Activated CD8-positive, alpha-beta memory T cell treated with anti-CD3 and anti-CD28 coated beads, Interleukin-2, amount 50 U/mL, for 4 hours (primary cell): ENCODE measurements at places on chromosomes 6 and 20.

DNA sequence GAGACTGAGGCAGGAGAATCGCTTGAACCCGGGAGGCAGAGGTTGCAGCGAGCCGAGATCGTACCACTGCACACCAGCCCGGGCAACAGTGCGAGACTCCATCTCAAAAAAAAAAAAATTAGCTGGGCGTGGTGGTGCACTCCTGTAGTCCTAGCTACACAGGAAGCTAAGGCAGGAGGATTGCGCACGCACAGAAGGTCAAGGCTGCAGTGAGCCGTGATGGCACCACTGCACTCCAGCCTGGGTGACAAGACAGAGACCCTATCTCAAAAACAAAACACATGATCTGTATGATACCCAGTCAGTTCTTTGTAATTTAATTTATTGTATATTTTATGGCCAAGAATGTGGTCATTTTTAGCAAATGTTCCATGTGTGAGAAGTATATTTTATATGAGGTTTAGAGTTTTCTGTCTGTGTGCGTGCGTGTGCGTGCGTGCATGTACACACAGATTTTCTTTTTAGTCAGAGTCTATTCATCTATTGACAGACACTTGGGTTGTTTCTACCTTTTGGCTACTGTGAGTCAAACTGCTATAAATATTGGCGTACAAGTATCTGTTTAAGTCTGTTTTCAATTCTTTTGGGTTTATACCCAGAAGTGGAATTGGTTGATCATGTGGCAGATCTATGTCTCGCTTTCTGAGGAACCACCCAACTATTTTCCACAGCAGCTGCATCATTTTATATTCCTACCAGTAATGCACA, 22.2 kb upstream of the MYL9 start:
- DNase-seq: no peak

- no peak for DNase-seq
Observed at GRCh38 chr6:4649728-4650127, 126.5 kb upstream of the CDYL start.

DNA sequence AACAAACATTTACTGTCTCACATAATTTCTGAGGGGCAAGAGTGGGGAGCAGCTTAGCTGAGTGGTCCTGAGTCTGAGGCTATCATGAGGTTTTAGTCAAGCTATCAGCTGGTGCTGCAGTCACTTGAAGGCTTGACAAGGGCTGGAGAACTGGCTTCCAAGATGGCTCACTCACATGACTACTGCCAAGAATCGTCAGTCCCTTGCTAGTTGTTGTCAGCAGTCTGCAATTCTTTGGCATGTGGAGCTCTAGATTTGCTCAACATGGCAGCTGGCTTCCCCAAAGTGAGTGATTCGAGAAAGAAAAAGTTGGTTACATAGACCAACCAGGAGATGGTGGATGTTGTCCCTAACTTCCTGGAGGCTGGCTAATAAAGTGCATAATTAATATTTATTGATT, 2.8 kb upstream of the LRRC1 start:
- no peak for DNase-seq

DNA sequence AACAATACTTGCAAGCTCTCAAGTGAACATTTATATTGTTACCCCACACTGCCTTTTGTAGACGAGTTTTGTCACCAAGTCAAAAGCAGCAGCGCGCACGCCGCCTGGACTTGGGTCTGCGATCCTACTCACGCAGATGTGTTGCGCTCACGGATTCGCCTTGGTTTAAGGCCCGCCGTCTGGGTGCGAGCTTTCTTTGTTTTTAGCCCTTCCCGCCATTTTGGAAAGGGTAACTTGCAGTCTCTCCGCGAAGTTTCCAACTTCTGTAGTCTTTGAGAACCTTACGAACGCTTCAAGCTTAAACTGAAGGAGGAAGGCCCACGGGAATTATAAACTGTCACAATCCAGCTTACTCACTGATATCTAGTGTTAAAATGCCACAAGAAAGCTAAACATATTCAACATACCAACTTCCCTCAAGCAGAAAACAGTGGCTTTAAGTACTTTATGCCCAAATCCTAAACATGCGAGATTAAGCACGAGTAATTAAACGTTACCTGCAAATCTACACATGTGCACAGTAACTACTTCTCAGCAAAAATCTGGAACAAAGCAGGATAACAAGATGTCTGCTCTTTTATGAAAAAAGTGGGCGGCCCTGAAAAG, 80.4 kb upstream of the BTN3A2 start:
- peak; percentile 57 for DNase-seq

DNA sequence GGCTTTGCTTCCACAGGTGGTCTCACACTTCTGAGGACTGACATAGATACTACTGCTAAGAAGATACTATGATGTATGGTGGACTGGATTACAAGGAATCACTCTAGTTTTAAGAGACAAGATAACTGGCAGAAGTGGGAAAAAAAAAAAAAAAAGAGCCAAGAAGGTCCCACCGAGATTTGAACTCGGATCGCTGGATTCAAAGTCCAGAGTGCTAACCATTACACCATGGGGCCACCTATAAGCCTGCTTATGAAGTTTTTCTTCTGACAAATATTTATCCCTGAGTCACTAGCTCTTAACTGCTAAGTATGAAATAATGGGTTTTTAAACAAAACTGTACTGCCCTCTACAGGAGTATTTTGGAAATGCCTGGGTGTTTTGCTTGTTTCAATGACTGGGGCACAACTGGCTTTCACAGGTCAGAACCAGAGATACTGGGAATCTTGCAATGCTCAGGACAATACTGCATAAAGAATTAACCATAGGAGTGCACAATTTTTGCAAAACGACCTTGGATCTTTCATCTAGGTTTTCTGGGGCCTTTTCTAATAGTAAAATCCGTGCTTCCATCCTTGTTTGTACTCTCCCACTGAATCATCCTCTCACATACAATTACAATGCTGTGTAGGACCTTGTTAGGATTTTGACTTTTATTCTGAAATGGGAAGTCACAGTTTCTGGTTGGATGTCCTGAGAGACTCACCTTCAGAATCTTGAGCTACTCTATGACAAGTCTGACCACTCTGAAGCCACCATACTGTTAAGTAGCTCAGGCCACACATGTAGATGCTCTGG, 116.3 kb downstream of the OR2B2 start:
- no peak for DNase-seq

DNA sequence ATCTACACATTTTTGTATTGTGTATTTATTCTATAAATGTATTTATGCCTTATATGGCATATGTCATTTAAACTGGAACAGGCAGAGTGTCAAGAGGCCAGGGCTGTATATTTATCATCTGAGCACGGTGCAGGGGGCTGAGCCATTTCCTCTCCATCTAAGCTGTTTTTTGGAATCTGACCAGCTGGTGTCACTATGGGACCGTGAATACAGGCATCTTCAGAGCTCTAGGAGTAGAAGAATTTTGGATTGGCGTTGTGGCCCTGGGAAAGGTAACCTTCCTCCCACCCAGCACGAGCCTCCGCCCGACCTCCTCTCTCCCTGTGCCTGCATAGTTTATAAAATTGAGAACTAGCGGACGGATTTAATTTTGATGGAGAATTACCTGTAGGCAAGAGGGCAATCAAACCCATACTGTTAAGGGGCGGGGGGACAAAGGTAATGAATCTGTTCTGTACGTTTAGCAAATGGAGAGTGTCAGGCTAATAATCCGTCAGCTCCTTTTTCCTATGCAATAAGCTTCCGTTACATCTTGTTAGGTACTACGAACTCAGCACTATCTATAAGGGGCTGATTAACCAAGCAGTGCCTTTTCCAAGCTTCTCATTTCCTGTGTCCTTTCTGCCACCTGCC, 29.0 kb upstream of the EEF1E1 start:
- peak; percentile 28 for DNase-seq
